AML-193 (cell line): ENCODE measurements at places on chromosomes 1 and 21.

DNA sequence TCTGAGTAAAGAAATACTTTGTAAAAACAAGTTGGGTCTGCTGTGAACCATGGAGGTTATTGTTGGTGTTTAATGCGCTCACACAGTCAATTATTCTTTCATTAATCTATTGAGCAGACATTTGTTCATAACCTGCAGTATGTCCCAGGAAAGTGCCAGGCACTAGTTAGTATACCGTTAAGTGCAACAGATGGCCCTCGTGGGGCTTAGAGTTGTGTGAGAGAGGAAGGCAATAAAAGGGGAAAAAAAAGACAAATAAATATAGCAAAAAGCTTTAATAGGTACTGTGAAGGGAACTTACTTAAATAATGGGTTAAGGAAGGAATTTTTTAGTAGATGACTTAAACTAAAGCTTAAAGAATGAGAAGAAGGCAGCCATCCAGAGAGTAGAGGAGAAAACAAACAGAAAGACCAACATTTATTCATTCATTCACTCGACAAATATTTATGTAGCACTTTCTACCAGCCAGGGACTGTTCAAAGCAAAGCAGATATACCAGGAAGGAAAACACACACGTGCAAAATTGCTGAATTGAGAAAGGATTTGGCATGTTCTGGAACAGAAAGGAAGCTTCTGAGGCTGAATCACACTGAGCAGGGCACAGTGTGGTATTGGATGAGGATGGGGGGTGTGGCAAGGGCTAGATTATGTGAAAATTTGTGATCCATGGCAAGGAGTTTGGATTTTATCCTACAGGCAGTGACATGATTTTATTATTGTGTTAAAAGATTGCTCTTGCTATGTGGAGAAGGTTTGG is 296.1 kb upstream of the SGIP1 start:
- DNase-seq: no peak

DNA sequence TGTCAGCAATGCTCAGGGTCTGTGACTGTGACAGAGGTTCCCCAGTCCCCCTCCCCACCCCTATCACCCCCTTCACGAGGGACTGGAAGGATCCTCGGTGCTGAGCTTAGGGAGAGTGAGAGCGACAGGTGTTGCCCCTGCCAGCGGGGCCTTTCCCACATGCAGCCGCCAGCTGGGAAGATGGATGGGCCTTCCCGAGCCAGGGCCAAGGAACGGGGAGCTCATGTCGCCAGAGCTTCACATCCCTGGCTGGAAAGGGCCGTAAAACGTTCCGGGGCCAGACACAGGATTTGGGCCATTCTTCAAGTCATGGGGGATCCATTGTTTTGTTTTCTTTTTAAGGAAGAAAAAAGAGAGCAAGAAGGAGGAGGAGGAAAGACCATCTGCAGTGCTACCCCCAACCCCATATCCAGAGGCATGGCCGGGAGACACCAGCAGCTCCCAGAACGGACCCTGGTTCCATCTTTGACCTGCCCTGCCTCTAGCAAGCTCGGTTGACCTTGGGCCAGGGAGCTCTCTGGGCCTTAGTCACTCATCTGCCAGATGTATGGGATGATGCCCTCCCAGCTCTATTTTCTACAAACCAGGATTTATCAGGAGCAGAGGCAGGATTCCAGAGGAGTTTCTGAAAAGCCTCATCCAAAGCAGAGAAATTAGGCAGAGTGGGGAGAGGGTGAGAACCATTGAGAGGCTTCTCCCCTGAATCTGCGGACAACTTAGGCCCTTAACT is 54.1 kb downstream of the TAS1R2 start:
- no peak for DNase-seq

GRCh38 chr1:215256936-215257679 is 174.6 kb downstream of the KCNK2 start:
- peak; percentile 58 for DNase-seq

GRCh38 chr1:65813956-65814355 is 21.3 kb downstream of the PDE4B start:
- DNase-seq: no peak

- no peak for DNase-seq
Observed at GRCh38 chr1:100087396-100087795, 45.3 kb downstream of the SASS6 start.

DNA sequence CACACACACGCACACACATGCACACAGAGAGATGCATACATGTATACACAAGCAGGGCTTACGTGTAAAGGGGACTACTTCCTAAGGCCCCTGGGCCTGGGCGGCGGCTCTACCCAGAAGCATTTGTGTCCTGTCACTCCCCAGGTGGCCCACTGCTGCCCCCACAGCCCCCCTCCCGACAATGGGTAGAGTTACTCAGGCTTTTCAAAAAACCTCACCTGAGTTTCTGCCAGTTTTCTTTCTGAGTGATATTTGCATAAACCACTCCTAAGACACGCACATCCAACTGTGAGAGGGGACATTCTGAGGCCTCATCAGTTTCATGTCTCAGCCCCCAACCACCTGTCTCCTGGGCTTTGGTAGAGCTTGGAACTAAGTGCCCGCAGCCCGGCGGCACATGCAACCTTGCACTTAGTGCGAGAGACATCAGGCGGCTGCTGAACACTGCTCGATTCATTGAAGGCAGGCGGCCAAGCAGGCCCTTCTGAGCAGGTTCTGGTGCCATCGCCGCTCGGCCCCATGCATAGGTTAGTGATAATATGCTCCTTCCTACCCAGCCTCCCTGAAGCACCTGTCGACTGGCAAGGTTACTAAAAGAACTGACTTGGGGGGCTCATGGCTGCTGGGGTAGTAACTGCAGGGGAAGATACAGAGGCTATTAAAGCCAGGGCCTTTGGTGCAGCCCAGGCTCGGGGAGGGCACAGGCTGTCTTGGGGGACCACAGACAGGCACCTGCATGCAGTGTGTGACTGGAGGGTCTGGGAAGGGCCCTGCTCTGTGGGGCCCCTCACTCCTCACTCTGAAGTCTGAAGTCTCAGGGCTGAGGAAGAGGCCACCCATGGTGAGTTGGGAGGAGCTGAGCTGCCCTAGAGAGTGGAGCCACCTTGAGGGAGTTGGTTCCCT is 364.2 kb upstream of the VAMP3 start:
- DNase-seq: no peak

GRCh38 chr1:219412772-219413171 is 200.1 kb downstream of the ZC3H11B start:
- DNase-seq: no peak

DNA sequence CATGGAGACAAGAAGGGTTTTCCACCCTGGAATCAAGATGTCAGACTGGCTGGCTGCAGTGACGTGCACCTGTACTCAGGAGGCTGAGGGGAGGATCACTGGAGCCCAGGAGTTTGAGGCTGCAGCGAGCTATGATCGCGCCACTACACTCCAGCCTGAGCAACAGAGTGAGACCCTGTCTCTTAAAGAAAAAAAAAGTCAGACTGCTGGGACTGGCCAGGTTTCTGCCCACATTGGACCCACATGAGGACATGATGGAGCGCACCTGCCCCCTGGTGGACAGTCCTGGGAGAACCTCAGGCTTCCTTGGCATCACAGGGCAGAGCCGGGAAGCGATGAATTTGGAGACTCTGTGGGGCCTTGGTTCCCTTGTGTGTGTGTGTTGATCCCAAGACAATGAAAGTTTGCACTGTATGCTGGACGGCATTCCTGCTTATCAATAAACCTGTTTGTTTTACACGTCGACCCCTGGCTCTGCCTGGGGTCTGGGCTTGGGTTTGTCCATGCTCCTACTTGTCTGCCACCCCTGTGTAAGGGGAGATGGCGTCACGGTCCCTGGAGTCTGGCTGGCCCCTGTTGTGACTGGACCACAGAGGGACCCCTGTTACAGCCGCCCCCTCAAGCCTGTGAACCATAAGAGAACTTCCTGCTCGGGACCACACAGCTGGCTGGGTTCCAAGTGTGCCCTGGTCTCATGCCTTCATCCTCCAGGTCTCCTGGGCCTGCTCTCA is 20.9 kb upstream of the VPS13D start:
- peak; percentile 40 for DNase-seq

DNA sequence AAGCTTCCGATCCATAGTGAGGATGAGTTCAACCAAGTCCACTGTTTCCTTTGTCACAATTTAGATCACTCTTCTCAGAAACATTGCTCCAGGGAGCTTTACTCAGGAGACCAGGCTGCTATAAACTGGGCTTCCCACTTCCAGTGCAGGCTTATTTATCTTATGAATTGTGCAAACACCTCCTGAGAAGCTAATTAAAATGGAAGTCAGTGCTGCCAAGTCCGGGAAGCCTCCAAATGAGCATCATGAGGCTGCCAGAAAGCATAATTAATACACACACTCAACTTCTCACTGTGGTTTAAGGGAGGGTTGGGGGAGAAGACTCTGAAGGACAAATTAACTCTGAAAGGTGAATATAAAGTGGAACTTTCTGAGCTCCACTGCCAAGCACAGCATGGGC is 145.0 kb upstream of the SGIP1 start:
- DNase-seq: no peak

- no peak for DNase-seq
Observed at GRCh38 chr1:11701551-11701961, 10.0 kb downstream of the DRAXIN start.

- DNase-seq: no peak
Observed at GRCh38 chr1:224707843-224708725, 92.0 kb downstream of the CNIH3 start.

- no peak for DNase-seq
Observed at GRCh38 chr1:104488296-104489015, 738.8 kb downstream of the AMY1C start.

DNA sequence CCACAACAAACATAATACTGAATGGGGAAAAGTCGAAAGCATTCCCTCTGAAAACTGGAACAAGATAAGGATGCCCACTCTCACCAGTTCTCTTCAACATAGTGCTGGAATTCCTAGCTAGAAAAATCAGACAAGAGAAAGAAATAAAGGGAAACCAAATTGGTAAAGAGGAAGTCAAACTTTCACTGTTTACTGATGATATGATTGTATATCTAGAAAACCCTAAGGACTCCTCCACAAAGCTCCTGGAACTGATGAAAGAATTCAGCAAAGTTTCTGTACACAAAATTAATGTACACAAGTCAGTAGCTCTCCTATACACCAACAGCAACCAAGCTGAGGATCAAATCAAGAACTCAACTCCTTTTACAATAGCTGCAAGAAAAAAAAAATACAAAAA is 6.9 kb upstream of the F13B start:
- DNase-seq: no peak

DNA sequence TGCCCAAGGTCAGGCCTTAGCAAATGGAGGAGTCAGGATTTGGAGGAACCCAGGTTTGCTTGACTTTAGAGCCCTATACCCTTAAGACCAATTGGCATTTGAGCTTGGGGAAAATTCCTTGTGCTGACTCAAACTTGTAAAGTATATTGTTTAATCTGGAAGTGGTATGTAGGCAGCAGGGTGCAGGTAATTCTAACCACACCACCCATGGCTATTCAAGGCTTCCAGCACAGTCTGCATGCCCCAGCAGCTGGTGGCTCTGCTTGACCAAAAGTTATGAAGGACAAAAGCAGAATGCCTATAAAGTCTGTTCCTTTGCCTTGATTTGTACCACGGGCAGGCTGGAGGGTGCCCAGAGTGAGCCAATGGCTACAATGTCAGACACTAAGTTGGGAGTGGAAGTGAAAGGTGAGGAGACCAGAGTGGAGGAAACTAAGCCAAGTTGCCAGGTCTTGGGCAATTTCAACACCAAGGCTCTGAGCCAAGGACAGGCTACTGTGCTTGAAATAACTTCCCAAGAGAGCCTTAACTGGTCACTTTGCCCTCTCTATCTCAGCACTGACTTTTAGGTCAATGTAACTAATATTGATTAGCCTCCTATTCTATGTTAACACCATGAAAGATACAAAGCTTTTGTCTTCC is 4.7 kb upstream of the G0S2 start:
- no peak for DNase-seq

DNA sequence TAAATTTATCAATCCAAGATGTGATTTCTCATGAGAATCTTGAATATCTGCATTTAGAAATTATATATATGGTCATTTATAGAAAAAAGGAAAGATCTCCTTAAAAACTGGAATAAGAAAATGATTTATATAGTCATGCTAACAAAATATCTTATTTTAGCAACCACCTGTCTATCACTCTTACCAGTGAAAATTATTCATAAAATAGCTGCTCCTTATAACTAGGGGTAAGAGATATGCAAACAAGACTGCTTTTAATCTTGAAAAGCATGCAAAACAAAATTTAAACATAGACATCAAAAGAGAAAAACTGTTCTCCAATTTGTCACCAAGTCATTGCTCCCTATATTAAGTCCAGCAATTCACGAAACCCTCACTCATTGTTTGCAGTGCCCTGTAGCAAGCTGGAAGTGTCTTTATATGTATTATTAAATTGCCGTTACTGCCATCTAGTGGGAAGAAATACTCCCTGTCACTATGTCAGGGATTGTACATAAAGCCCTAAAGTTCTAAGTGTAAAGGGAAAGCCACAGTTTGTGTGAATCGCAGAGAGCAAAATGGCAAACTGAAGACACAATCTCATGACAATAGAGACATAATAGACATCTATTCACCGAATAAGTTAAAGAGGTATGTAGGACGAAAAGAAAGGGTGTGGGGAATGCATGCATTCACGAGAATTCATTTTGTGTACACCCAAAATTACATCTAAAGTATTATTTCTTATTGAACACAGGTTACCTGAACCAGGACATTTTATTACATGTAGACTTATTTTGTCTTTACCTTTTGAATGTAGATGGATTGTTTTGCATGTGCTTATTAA is 600.5 kb downstream of the USP25 start:
- DNase-seq: peak; percentile 47

- no peak for DNase-seq
Observed at GRCh38 chr1:31627930-31628559, 10.6 kb downstream of the HCRTR1 start.

GRCh38 chr21:43323244-43324005 is 103.5 kb downstream of the SIK1 start:
- DNase-seq: no peak

GRCh38 chr21:46156678-46157077 is 1.3 kb upstream of the FTCD start:
- no peak for DNase-seq

DNA sequence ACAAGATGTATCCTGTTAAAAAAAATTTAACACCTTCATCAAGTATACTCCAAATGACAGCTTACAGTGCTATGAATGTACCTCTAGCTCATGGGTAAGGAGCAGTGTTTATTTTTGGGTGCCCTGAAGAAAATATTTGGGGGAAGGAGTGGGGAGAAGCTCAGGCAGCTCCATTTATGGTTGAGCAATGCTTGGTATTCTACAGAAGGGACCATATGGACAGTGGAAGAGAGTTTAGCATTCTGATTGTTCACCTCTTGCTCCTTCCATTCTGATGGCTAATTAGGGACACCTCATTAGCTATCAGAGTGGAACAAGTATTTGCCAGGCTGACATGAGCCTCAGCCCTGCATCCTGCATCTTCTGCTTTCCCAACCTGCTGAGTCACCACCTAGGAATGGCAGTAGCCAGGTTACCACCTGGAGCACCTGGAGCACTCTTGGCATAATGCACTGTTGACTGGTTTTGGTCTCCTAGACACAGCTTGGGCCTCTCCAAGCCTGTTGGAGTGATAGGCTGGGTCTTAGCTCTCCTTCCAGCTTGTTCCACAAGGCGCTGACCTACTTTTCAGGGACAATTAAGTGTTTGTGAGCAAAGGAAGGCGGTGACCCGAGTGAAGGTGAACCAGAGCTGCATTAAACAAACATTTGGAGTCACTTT is 62.0 kb upstream of the MACF1 start:
- DNase-seq: no peak
